Astrocyte (in vitro differentiated cells and primary cell): ENCODE measurements at places on chromosomes 16 and 17. TPM values are rescaled to one million over a fixed set of nuclear protein-coding genes. Genes with fewer than 3 reads are reported as not detected.

Gene SEZ6L2
- total RNA-seq, result 69.6 and 90.6 TPM in 2 replicates

Gene GAS7
- 8.5 and 10.2 TPM in 2 replicates for total RNA-seq

Gene TEKT1
- total RNA-seq, result not detected in 2 replicates

Gene SLC5A11
- total RNA-seq, result not detected in 2 replicates

Gene NPIPB9
- total RNA-seq, result 0.86 and 2.3 TPM in 2 replicates

Gene TBC1D26
- total RNA-seq, result 0.14 and 0.77 TPM in 2 replicates

DNA sequence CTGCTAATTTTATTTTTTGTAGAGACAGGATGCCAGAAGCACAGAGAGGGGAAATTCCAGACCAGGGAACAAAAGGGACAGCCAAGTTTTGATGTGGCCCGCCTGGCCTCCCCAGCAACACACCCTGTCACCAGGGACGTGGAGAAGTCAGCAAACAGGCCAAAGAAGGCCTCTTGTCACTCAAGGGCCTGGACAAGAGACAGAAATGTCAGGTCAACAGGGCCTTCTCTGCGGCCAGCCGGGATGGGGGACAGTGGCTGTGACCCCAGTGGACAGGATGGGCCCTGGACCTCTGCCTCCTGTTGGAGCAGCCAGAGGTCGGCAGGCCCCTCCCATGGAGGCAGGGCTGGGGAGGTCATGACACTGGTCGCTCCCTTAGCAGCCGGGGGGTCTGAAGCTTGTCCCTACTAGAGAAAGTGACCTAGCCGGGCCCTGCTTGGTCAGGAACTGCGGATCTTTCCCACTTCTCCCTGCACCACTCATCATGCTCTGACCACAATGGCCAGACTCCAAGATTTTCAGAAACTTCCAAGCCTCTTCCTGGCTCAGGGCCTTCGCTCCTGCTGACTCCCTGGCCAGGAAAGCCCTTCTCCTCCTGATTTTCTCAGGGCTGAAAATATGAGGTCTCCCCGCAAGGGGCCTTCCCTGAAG lies 9.2 kb upstream of the TVP23A start:
- peak overlapping the region; percentile 24 for H3K4me3 ChIP-seq
- peaks cover 8% of the 10 kb centered on the region for H3K27me3 ChIP-seq
- peak overlapping the region; percentile 66 for H3K27ac ChIP-seq
- peaks cover 20% of the 10 kb centered on the region for H3K4me1 ChIP-seq

GRCh38 chr17:76054112-76054476 lies 18.2 kb downstream of the SRP68 start:
- H3K27ac ChIP-seq, result peak overlapping the region; percentile 59
- no peak overlapping the region for H3K4me3 ChIP-seq
- peaks cover 24% of the 10 kb centered on the region for H3K4me1 ChIP-seq
- peaks cover 29% of the 10 kb centered on the region for H3K36me3 ChIP-seq

DNA sequence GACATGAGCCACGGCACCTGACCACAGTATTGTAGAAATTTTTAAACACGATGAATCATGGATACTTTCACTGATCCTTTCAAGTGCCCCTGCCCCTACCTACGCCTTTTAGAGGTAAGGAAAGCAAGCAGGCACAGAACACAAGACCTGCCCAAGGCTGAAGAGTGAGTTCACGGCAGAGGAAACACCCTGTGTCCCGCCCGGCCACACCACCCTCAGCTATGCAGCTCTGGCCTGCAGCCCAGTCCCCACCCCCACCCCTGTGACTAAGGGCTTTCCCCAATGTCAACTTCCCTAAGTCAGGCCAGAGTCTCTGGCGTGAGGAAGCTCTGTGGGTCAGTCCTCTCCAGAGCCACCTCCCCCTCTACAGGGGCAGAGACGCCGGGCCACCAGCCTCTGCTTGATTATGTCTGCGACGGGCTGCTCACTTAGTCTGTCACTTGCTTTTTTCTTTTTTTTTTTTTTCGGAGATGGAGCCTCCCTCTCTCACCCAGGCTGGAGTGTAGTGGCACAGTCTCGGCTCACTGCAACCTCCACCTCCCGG lies 8.4 kb downstream of the SLC16A5 start:
- no peak overlapping the region for H3K4me3 ChIP-seq
- H3K27me3 ChIP-seq, result no peaks in the 10 kb centered on the region
- no peaks in the 10 kb centered on the region for H3K36me3 ChIP-seq
- peak; percentile 68 for DNase-seq
